ENCODE measurements at places on chromosomes 3 and 15.

- peaks cover 52% of the 10 kb centered on the region for H3K27me3 ChIP-seq
- no peak overlapping the region for H3K4me3 ChIP-seq
- no peaks in the 10 kb centered on the region for H3K36me3 ChIP-seq
- peaks cover 4% of the 10 kb centered on the region for H3K4me1 ChIP-seq
- DNase-seq = no peak
These were observed 2.5 kb downstream of the RORA start for GRCh38 chr15:61226361-61227256.

DNA sequence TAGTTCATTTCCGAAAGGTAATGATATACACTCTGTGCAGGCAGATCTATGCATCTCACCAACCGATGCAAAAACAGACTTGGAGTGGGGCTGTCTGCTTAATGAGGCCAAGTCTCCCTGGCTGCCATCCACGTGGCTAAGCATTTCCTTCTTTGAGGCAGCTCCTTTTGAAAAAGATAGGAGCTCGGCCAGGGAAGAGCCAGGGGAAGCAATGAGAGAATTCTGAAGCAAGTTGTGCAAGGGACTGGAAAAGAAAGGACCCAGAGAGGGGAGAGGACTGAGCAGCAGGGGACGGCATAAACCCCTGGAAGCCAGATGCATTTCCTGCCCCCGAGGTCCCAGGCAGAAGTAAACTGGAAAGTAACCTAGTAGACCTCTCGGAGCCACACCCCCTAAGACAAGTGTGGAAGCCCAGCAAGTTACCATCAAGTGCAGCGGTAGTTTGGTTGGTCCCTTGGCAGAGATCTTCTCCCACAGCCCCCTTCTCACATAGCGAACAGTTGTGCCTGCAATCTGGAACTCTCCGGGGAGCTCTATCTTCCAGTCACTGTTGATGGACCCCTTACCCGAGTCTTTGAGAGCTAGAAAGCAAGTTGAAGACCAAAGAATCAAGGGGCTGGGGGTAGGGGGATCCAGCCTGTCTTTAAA, 288.2 kb downstream of the ADAMTS17 start:
- H3K27ac ChIP-seq = no peak overlapping the region
- H3K27me3 ChIP-seq = no peaks in the 10 kb centered on the region
- H3K4me3 ChIP-seq = no peak overlapping the region
- H3K36me3 ChIP-seq = no peaks in the 10 kb centered on the region
- H3K4me1 ChIP-seq = no peaks in the 10 kb centered on the region
- DNase-seq = no peak

GRCh38 chr3:57078344-57078634, 17.8 kb downstream of the SPATA12 start:
- H3K4me3 ChIP-seq = peak overlapping the region; percentile 63
- peak; percentile 15 for DNase-seq
- no peak overlapping the region for H3K27ac ChIP-seq
- H3K36me3 ChIP-seq = no peaks in the 10 kb centered on the region
- peaks cover 64% of the 10 kb centered on the region for H3K27me3 ChIP-seq

GRCh38 chr3:20039466-20039764, 831 bp upstream of the KAT2B start:
- H3K36me3 ChIP-seq = no peaks in the 10 kb centered on the region
- no peak for DNase-seq
- H3K27me3 ChIP-seq = no peaks in the 10 kb centered on the region
- H3K27ac ChIP-seq = peak overlapping the region; percentile 84

- H3K4me1 ChIP-seq = no peaks in the 10 kb centered on the region
- no peak overlapping the region for H3K4me3 ChIP-seq
- no peak for DNase-seq
- H3K27ac ChIP-seq = no peak overlapping the region
These were observed 392.3 kb downstream of the FEZF2 start for GRCh38 chr3:61981060-61981459.

- no peak overlapping the region for H3K4me3 ChIP-seq
- no peaks in the 10 kb centered on the region for H3K27me3 ChIP-seq
- peaks cover 55% of the 10 kb centered on the region for H3K36me3 ChIP-seq
- DNase-seq = no peak
- H3K4me1 ChIP-seq = peaks cover 90% of the 10 kb centered on the region
These were observed 40.7 kb downstream of the ARHGEF3 start for GRCh38 chr3:56761023-56761422.

- no peaks in the 10 kb centered on the region for H3K36me3 ChIP-seq
- no peak for DNase-seq
- no peaks in the 10 kb centered on the region for H3K4me1 ChIP-seq
- no peak overlapping the region for H3K4me3 ChIP-seq
These were observed 45.9 kb downstream of the POLR2M start for GRCh38 chr15:57752436-57752835.

- H3K36me3 ChIP-seq = no peaks in the 10 kb centered on the region
- H3K4me3 ChIP-seq = no peak overlapping the region
- no peak overlapping the region for H3K27ac ChIP-seq
- no peaks in the 10 kb centered on the region for H3K27me3 ChIP-seq
- no peaks in the 10 kb centered on the region for H3K4me1 ChIP-seq
These were observed 66.2 kb downstream of the CORO2B start for GRCh38 chr15:68644996-68645395.

DNA sequence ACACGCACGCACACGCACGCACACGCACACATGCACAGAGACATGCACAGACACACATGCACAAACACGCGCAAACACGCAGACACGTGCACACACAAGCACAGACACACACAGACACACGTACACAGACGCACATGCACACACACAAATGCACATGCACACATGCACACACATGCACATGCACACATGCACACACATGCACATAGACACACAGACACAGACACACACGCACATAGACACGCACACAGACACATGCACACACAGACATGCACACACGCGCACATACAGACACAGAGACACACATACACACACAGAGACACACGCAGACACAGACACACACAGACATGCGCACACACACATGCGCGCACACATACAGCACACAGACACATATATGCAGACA, 26.4 kb upstream of the PIGZ start:
- H3K4me3 ChIP-seq = no peak overlapping the region
- H3K27me3 ChIP-seq = no peaks in the 10 kb centered on the region
- DNase-seq = no peak
- H3K36me3 ChIP-seq = no peaks in the 10 kb centered on the region

DNA sequence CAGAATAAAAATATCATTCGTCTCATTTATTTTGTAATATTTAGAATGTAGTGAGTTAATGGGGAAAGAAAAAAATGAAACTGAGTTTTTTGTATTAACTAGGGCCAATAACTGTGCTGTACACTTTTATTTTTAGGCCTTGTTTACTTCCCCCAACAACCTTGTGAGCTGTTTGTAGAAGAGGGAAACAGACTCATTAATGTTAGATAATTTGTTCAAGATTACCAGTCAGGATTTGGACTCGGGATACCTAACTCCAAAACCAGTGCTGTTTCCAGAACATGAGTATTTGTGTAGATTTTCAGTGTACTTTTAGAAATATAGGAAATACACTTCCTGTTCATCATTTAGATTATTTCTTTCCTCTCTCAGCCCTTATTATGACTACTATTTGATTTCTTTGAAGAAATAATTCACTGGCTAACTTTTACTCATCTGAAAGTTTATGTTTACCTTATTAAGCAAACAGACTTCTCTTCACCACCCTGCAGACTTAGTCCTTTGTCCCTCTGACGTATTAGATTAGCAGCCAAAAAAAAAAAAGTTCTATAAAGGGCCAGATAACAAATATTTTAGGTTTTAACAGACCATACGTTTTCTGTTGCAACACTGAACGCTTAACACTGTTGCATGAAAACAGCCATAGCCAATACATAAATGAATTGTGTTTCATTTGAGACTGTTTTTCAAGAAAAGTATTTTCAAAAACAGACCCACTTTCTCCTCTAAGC, 192.5 kb upstream of the CGNL1 start:
- no peak overlapping the region for H3K27ac ChIP-seq
- H3K4me3 ChIP-seq = no peak overlapping the region
- no peaks in the 10 kb centered on the region for H3K4me1 ChIP-seq
- H3K36me3 ChIP-seq = peaks cover 30% of the 10 kb centered on the region
- no peak for DNase-seq

DNA sequence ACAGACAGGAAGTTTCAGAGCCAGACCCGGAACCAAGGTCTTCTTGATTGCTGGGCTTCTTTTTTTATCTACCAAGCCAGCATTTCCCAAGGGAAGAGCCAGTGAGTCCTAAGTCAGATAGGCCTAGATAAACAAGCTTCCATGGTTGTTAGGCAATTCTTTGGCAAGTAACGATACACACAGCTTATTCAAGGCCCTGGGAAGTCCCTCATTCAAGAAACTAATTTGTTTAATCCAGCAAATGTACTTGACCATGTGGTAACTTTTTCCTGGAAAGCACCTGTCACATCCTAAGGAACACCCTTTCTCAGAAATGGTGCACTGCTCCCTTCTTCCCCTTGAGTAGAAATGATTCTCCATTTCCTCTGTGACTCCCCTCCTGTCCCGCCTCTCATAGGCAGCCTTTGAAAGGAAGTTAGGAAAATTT, 209.9 kb downstream of the ITPR1 start:
- DNase-seq = no peak
- no peaks in the 10 kb centered on the region for H3K27me3 ChIP-seq
- H3K27ac ChIP-seq = peak overlapping the region; percentile 40
- H3K4me1 ChIP-seq = peaks cover 10% of the 10 kb centered on the region
- H3K36me3 ChIP-seq = peaks cover 62% of the 10 kb centered on the region
- H3K4me3 ChIP-seq = no peak overlapping the region

DNA sequence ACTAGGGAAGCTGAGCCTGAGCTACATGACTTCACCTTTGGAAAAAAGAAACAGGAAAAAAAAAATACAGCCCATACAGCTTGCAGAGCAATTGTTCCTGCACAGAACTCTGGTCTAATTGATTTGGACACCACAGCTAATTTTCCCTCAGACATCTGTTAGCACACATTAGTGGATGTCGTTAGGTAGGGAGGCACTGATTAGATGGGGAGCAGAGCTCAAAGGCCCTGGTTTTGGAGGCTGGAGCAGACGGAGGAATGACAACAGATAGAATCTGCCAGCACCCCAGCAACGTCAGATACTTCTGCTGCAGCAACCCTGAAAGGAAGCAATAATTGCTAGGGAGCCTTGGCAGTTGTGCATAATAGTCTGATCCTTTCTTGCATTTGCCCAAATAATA, 398.9 kb downstream of the LSAMP start:
- no peaks in the 10 kb centered on the region for H3K27me3 ChIP-seq
- no peaks in the 10 kb centered on the region for H3K36me3 ChIP-seq
- no peak for DNase-seq
- H3K4me3 ChIP-seq = no peak overlapping the region
- H3K4me1 ChIP-seq = no peaks in the 10 kb centered on the region

GRCh38 chr15:88505721-88506120, 38.2 kb downstream of the MRPS11 start:
- H3K36me3 ChIP-seq = peaks cover 9% of the 10 kb centered on the region
- no peak overlapping the region for H3K4me3 ChIP-seq
- H3K27ac ChIP-seq = no peak overlapping the region
- H3K27me3 ChIP-seq = no peaks in the 10 kb centered on the region
- no peak for DNase-seq

- H3K27me3 ChIP-seq = no peaks in the 10 kb centered on the region
- H3K27ac ChIP-seq = no peak overlapping the region
- DNase-seq = no peak
- H3K4me3 ChIP-seq = no peak overlapping the region
- no peaks in the 10 kb centered on the region for H3K36me3 ChIP-seq
These were observed 345.3 kb upstream of the POU1F1 start for GRCh38 chr3:87621667-87622066.

- DNase-seq = no peak
- H3K27ac ChIP-seq = no peak overlapping the region
- no peak overlapping the region for H3K4me3 ChIP-seq
- H3K4me1 ChIP-seq = no peaks in the 10 kb centered on the region
- no peaks in the 10 kb centered on the region for H3K36me3 ChIP-seq
These were observed 100.0 kb downstream of the THSD4 start for GRCh38 chr15:71215126-71215894.

DNA sequence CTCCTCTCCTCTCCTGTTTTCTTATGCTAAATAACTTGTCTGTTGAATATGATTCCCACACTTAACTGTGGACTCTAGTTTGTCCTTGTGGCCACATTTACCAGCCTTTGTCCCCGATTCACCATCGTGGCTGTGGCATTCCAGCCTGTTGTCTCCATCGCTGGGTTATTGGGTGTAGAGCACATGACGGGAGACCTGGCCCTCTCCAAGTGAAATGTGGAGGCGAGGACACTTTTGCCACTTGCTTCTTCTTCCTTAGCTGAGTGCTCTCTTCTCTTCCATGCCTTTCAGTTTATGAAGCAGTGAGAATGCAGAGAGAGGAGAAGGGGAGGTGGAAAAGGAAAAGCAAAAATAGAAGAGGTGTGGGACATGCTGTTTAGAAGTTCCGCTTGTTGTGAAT, 61.5 kb upstream of the SAMMSON start:
- DNase-seq = no peak
- no peaks in the 10 kb centered on the region for H3K36me3 ChIP-seq
- H3K27ac ChIP-seq = no peak overlapping the region
- peaks cover 2% of the 10 kb centered on the region for H3K27me3 ChIP-seq
- H3K4me1 ChIP-seq = no peaks in the 10 kb centered on the region
- H3K4me3 ChIP-seq = no peak overlapping the region

GRCh38 chr3:36679384-36680200, 84.8 kb downstream of the DCLK3 start:
- peaks cover 3% of the 10 kb centered on the region for H3K36me3 ChIP-seq
- peaks cover 6% of the 10 kb centered on the region for H3K27me3 ChIP-seq
- H3K27ac ChIP-seq = peak overlapping the region; percentile 70
- H3K4me3 ChIP-seq = no peak overlapping the region
- peaks cover 2% of the 10 kb centered on the region for H3K4me1 ChIP-seq

DNA sequence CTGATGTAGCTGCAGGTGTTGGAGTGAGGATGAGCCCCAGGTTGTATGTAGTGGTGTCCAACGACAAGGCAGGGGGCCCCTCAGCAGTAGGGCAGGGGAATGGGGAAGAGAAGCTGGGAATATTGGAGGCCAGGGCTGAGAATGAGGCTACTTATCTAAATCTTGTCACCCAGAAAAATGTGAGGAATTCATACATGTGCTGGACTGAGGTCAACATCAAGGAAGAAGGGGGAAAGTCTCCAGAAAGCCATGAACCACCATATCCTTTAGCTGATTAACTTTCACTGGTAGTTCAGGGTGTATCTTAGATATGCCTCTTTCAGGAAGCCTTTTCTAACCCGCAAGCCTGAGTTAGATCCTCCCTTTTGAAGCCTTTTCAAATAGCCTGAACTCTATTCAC, 22.6 kb upstream of the FSTL1 start:
- peaks cover 11% of the 10 kb centered on the region for H3K27me3 ChIP-seq
- no peak overlapping the region for H3K27ac ChIP-seq
- no peaks in the 10 kb centered on the region for H3K4me1 ChIP-seq

- peak overlapping the region; percentile 85 for H3K4me3 ChIP-seq
- peaks cover 4% of the 10 kb centered on the region for H3K36me3 ChIP-seq
- no peaks in the 10 kb centered on the region for H3K27me3 ChIP-seq
- peak overlapping the region; percentile 85 for H3K27ac ChIP-seq
- H3K4me1 ChIP-seq = peaks cover 60% of the 10 kb centered on the region
- DNase-seq = peak; percentile 76
These were observed 49.4 kb upstream of the AKAP13 start for GRCh38 chr15:85330901-85331588.

- no peak overlapping the region for H3K4me3 ChIP-seq
- no peak for DNase-seq
These were observed 263.9 kb downstream of the DIPK2A start for GRCh38 chr3:144235489-144235888.

Data from activated naive CD8-positive, alpha-beta T cell treated with anti-CD3 and anti-CD28 coated beads, Interleukin-2, amount 50 U/mL, for 24 hours (primary cell).